ENCODE measurements at places on chromosomes 12 and 14. TPM values are rescaled to one million over a fixed set of nuclear protein-coding genes. Genes with fewer than 3 reads are reported as not detected.

Gene APOF
- total RNA-seq, result not detected

Gene SDS
- not detected for total RNA-seq

Gene DPY19L2
- total RNA-seq, result 1.8 TPM

Gene ITGB7
- not detected for total RNA-seq

Gene NRL
- total RNA-seq, result 3.7 TPM

Gene COCH
- total RNA-seq, result 29.0 TPM

Gene KLRF1
- total RNA-seq, result not detected

Measured in glutamatergic neuron (in vitro differentiated cells).